SW480 (cell line): ENCODE measurements at places on chromosomes 1 and 21.

GRCh38 chr21:46442938-46443337 is 15.8 kb upstream of the DIP2A start:
- DNase-seq = no peak

DNA sequence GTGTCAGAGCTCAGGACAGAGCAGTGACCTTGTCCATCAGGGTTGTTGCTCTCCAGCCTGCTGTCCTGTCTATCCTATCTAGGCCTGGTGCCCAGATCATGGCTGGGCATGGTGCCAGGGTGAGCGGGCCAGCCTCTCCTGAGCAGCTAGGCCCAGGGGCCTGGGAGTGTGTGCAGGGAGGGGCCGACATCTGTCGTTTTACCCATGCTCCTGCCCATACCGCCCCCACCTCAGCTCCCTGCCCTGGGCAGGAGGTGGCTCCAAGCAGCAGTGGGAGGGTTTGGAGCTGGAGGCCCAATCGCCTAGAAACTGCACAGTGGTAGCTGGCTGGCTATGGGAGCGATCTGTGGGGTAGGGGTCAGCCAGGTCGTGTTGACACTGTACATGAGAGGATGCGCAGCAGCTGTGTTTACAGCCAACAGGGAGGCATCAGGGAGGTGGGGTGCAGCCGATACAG is 6.5 kb downstream of the INSRR start:
- no peak for DNase-seq

GRCh38 chr1:183087001-183087400 is 63.8 kb downstream of the LAMC1 start:
- no peak for DNase-seq

DNA sequence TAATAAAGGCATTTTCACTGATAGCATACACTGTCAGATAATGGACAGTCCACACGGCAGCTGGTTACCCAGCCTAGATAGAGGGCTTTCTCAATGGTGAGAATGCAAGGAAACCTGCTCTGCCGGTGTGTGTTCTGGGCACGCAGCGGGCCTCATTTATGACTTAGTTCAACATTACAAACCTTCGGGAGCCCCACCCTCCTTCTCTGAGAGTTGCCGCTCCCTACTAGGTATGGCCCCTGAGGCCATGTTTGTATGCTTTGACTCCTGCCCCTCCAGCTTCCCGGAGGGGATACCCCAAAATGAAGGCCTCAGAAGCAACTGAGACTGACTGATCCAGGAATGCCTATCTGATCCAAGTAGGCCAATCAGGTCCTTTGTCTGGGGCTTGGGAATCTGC is 17.2 kb upstream of the FABP3 start:
- DNase-seq = no peak

- no peak for DNase-seq
Measured at GRCh38 chr1:225950905-225951497, 10.0 kb upstream of the LEFTY2 start.

- no peak for DNase-seq
Measured at GRCh38 chr1:184366997-184367396, 19.8 kb upstream of the C1orf21 start.

DNA sequence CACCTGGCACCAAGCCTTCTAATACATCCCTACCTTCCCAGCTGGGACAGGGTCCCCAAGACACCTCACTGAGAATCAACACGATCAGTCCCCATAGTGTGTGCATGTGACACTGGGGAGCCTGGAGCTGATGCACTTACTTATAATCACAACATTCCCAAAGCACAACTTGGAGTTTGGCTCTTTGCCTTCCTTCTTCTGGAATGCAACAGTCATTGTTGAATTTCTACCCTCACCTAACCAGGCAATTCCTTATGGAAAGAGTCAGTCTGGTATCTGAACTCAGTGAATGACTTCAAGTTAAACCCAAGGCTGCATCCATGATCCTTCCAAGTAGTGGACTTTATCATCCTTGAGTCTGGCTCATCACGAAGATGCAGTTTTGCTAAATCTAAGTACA is 86.1 kb downstream of the DSCAM start:
- DNase-seq = no peak

GRCh38 chr21:39525129-39525528 is 73.4 kb downstream of the SH3BGR start:
- DNase-seq = no peak

GRCh38 chr1:211267204-211267857 is 8.2 kb downstream of the RCOR3 start:
- DNase-seq = no peak

GRCh38 chr1:54708385-54708784 is 7.3 kb upstream of the TTC4 start:
- no peak for DNase-seq

DNA sequence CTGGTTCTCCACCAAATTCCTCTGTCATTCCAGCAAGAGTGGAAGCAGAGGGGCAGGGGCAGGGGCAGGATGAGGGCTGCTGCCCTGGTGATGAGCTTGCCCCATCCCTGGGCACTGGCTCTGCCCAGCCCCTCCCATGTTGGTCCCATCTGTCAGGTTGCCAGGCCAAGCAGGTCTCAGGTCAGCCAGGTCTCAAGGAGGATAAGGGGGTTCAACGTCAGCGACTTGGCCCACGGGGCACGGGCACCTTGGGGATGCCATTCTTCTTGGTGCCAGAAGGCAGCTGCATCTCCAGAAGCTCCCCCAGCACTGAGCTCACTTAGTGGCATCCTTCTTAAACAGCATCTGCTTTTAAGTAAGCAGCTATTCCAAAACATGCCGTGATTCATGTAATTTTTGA is 133.1 kb downstream of the AJAP1 start:
- no peak for DNase-seq
